ENCODE measurements at places on chromosomes 4 and X.

DNA sequence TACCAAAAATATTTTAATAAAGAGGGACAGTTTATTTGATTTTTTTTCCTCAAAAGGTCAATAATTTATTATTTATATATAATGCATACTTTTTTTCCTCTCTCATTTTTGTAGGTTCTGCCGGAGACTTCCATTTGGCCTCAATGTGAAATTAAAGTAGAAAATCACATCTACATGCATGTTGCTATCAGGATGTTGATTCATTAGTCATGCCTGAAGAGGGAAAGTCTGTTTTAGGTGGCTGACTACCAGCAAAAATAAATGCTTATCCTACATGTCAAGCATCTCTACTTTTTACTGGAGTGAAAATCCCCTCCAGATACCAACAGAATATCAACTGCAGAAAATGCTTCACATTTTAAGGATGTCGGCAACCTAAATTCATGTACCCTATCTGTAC lies 41.5 kb downstream of the KIAA0232 start:
- DNase-seq: peak; percentile 60

- DNase-seq: no peak
Observed at GRCh38 chrX:58051346-58051745, 141.1 kb upstream of the ZXDA start.

- no peak for DNase-seq
Observed at GRCh38 chr4:81746071-81746470, 274.4 kb upstream of the RASGEF1B start.

GRCh38 chrX:56813318-56813837 lies 84.3 kb downstream of the NBDY start:
- DNase-seq: peak; percentile 78

- no peak for DNase-seq
Observed at GRCh38 chr4:154186888-154187287, 304.7 kb downstream of the DCHS2 start.

DNA sequence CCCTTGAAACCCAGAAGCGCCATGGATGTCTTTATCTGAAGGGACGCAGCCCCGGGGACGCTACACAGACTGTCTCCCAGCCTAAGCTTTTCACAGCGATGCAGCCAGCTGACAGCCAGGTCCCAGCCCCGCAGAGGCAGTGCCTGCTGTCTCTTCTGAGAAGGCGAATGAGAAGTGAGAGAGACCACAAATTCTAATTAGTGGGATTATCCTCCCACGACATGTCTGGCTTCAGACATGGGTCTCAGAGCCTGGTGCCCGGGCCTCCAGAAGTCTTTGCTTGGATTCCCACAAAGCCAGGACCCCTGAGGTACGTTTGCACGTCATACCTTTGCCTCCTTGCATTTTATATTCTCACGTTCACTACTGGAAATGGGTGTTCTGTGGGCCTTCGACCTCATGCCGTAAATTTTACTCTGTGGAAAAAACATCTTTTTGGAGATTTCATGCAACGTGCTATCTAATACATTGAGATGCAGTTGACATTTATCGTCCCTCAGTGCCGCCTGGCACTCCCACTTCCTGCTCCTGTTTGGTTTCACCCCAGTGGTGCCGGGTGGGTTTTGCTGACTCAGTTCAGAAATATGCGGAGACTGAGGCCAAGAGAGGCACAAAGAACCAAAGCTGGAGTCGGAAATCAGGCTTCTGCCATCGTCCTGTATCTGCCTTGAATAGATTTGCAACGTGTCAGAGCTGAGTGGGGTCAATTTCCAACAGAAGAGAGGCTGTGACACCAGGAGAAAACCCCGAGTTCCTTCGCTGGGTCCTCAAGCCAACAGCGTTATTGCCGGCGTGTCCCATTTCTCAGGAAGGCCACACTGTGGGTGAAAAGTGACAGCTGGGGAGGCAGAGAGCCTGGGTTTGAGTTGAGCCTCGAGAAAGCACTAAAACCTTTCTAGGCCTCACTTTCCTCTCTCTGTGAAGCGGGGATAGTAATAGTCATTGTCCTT lies 114.4 kb downstream of the STK32B start:
- peak; percentile 23 for DNase-seq

All from fibroblast of lung (primary cell).